ENCODE measurements at places on chromosomes 1 and 21.

DNA sequence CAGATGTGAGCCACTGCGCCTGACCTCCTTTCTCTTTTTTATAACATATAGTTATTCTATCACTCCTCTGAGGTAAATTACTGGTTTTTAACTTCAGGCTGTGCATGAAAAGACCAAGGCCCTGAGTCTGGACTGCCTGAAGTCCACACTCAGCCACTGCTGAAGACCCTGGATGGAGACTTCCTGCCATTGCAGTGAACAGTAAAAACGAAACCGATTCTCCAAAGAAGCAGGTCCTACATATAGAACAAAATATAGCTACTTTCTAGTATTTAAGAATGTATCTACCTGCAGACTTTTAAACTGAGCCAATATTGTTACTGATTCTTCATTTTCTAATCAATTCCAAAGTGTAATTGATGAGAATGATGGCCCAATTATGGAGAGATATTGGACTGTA is 232.8 kb downstream of the CHRM3 start:
- DNase-seq = no peak

- DNase-seq = no peak
Measured at GRCh38 chr1:202131956-202132821, 9.5 kb downstream of the GPR37L1 start.

DNA sequence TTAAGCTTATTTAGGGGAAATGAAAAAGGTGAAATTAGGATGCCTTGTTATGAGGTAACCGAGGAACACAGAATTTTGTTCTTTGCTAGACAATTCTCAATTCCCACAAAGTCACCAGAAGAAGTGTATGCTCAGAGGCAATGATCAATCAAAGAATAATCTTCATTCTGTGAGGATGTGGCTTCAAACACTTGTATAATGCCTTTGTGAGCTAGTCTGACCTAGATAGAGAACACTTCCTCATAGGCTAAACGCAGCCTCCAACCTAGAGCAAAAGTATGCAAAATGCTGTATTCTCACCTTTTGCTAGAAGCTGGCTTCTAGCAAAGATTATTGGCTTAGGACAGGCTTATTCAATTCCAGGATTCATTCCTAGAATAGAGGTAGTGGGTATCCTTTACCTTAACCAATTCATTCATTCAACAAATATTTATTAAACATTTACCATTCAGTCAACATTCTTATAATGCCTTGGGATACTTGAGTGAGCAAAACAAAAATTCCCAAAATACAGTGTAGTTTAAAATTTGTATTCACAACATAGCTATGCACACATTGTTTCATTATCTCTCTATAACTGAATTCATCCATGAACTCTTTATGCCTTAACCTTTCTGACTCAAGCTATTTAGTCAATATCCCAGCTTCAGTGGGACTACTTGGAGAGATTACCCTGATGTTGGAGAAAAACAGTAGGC is 530.2 kb downstream of the PTPRC start:
- DNase-seq = no peak

DNA sequence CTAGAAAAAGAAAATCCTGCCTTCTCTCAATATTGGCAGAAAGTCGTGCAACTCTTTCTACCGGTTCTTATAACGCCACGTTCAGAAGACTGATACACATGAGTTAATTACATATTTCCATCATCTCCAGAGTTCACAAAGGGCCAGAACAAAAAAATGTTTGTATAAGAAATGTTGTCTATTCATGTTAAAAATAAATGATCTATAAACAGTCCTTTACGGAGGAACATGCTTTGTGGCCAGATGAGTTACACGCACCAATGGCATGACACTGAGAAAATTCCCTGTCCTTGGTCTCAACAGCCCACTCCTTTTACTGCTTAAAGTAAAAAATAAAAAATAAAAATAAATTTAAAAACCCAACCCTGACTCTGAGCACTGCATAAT is 29.5 kb downstream of the C2CD2 start:
- no peak for DNase-seq

- no peak for DNase-seq
Measured at GRCh38 chr1:156828400-156829124, 11.9 kb upstream of the SH2D2A start.

DNA sequence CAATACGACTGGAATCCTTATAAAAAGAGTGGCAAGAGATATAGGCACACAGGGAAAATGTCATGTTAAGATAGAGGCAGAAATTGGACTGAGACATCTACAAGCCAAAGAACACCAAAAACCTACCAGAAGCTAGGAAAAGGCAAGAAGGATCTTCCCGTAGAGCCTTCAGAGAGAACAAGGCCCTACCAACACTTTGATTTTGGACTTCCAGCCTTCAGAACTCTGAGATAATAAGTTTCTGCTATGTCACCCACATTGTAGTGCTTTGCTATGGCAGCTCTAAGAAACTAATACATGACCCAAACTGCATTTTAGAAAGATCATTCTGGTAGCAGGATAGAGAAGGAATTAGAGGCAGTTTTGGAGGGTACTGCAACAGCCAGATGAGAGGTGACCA is 24.1 kb upstream of the MUTYH start:
- no peak for DNase-seq

DNA sequence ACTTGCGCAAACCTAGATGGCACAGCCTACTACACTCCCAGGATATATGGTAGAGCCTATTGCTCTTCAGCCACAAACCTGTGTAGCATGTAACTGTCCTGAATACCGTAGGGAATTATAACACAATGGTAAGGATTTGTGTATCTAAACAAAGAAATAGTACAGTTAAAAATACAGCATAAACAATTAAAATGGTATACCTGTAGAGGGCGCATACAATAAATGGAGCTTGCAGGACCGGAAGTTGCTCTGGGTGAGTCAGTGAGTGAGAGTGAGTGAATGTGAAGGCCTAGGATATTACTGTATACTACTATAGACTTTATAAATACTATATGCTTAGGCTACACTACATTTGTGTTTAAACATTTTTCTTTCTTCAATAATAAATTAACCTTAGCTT is 99.3 kb downstream of the PLD5 start:
- no peak for DNase-seq

- DNase-seq = no peak
Measured at GRCh38 chr1:52727114-52727586, 897 bp downstream of the ZYG11B start.

- no peak for DNase-seq
Measured at GRCh38 chr1:201283836-201284553, 689 bp downstream of the PKP1 start.

- DNase-seq = no peak
Measured at GRCh38 chr1:201816309-201816854, 12.6 kb upstream of the IPO9 start.

DNA sequence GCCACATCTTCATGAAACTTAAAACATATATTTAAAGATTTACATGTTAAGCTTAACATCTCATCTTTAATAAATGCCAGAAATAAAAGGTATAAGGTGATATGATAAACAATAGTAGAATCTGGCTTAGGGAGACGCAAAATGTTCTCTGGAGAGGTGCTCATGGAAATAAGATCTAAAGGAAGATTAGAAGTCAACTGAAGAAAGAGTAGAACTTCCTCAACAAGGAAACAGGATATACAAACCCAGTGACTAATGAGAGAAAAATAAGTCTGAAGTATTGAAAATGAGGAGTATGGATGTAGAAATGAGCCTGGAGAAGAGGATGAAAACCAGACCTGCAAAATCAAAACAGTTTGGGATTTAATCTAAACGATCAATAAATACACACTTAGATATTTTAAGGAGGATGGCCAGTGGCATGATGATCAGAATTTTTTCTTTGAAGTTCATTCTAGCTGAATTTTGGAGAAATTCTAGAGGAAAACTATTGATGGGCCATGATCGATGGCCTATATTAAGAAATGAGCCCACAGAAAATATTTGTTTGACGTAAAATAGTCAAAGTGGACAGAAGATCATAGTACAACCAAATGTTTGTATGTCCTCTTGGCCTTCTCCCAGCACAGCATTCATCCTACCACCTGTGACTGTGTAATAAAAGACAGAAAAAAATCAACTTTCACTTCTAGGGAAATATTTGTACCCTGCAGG is 387.9 kb upstream of the PTBP2 start:
- DNase-seq = no peak

- no peak for DNase-seq
Measured at GRCh38 chr1:40039245-40039756, 1.2 kb upstream of the CAP1 start.

GRCh38 chr1:3929126-3929525 is 29.1 kb upstream of the C1orf174 start:
- no peak for DNase-seq

DNA sequence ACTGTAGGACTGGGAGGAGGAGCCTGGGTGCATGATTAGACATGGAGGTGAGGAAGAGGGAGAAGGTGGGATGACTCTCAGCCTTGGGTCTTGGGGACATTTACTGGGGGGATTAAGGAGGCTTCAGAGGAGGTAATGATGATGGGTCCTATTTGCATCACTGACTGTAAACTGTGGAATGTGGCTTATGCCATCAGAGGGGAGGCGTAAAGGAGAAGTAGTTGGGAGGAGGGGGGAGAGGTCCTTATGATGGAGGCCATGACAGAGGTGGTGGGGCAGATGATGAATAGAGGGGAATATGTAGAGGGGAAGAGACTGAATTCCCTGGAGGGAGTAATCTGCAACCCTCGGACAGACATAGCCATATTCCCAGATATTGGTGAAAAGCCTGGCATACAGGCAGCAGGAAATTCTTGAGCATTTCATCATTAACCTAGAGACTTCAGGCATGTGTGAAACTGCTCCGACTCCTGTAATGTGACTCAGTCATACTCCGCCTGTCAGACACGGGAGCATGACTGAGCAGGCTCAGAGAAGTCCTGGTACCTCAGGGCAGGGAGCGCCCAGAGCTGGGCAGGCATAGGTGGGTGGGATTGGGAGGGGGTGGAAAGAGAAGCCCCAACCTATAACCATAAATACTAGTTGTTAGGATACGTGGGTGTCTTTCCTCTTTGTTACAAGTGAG is 8.0 kb upstream of the LCE5A start:
- peak; percentile 96 for DNase-seq

DNA sequence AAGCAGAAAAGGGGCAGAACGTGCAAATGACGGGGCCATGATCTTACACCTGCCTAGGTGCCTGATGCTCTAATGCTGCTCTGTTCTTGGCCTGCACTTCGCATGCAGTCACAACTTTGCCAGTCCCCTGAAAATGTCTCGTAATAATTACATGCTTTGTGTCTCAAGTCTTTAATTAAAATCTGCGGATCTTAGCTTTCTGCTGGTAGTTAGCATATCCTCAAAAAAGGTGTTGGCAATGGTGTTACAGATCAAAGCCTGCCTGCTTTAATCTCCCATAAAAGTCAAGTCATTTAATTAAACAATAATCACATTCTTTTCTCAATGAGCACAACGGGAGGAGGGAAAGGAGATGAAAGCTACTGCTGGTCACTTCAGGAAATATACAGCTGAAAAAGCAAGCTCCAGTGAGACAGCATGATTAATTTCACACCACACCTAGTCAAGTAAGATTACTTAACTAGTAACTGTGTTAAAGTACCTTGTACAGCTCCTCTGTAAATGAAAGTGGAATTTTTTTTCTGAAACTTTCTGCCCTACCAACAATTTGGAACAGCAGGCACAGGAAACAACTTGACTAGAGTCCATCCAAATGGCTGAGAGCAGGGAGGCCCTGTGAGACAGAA is 45.8 kb downstream of the STX6 start:
- DNase-seq = no peak

DNA sequence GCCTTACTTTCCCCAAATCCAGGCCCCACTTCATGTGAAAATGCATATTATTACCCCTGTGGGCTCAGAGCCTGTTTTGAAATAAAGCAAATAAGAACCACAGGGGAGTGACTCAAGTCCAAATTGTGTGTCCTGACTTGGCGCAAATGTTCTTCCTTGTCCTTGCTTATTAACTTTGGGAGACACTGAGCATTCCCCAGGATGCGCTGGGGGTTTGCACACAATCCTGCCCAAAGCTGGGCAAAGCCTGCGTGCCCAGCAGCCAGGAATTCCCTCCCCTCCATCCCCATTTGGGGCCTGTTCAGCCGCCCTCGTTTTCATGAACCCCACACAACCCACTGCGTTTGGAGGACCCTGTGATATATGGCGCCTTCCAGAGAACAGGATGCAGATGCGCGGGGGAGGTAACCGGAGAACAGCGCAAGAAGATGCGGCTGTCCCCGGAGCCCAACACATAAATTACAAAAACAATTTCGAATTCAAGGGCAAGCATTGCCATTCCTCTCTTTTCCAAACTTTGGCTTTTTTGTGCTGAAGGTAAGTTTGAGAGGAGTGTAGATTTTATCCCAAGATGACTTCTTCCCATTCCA is 42.4 kb upstream of the CLDN14 start:
- no peak for DNase-seq

DNA sequence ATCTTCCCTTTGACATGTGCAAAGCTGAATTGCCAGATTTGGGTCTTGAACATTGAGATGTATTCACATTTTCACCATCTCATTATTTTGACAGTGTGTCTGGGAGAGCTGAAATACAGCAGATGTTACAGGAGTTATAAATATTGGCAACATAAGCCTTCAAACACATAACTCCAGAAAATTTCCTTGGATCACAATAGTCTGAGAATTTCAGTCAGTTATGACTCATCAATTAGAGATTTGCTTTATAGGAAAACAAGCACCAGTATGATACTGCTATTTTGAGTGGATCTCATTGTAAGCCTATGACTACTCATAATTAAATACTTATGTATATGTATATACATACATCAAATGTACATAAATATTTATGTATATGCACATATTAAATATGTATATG is 1171.8 kb downstream of the AMY1C start:
- no peak for DNase-seq

DNA sequence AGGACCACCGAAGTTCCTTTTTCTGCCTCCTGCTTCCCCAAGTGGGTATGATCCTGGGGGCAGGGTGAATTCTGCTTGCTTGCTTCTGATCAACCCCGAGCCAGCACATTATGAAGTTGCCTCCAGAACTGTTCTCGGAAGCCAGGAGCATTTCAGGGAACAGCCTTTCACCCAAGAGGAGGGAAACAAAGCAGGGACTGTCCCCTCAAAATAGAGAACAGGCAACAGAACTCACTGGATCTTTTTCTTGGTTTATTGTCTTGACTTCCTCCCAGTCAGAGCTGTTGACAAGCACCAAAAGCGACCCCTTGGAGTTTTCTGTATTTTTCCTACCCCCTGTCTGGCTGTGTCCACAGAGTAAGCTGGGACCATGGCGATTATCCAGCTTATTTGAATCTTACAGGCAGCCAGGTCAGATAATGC is 258.3 kb upstream of the SGIP1 start:
- DNase-seq = no peak

GRCh38 chr1:179087665-179088064 is 5.8 kb downstream of the TOR3A start:
- DNase-seq = no peak

DNA sequence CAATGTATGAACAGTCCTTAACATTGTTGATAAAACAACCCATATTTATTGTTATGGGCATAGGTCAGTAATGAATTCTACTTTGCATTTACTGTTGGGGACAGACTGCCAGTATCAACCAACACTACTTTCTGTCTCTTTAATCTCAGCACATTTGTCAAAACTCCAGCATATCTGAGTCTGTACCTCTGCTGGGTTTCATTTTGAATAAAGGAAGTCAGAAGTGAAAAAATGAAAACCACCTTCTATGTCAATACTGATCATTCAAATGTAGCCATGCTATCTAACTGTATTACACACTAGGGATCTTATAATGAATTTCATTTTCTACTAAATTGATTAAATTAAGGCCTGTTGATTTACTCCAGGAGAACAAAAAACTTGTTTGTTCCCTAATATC is 24.2 kb upstream of the CXADR start:
- no peak for DNase-seq

Data from epithelial cell of prostate (primary cell).